Foreskin keratinocyte (primary cell): ENCODE measurements at places on chromosomes 7 and 10. TPM values are rescaled to one million over a fixed set of nuclear protein-coding genes. Genes with fewer than 3 reads are reported as not detected.

- DNase-seq, result peak; percentile 19
Measured at GRCh38 chr10:77801474-77802161, 124.9 kb downstream of the DLG5 start.

DNA sequence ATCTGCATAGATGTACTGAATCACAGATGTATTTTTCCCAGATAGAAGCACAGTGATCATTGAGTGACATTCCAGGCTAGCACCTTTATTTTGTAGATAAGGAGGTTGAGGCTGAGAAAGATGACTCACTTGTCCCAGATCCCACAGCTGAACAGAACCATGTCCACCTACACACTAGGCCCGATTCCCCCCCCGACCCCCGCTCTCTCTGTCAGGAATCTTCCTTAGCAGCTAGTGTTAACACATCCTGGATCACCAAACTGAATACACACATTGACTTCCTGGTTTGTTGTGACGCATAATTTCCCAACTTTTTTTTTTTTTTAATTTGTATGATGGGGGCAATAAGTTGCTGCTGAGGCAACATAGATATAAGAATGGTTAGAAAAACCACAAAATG lies 5.2 kb downstream of the SFMBT2 start:
- DNase-seq, result no peak

DNA sequence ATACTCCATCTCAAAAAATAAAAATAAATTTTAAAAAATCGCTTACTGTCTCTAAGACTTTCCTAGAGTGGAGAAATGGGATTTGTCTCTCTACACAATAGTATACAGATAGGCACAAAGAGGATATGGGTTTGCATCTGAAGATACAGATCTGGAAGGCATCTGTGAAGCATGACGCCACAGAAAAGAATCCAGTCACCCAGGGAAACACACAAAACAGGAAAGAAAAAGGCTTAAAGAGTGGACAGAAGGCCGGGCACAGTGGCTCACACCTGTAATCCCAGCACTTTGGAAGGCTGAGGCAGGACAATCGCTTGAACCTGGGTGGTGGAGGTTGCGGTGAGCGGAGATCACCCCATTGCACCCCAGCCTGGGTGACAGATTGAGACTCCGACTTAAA lies 61.3 kb downstream of the SKIDA1 start:
- DNase-seq, result no peak

- DNase-seq, result no peak
Measured at GRCh38 chr7:45890902-45891461, 2.7 kb downstream of the IGFBP1 start.

GRCh38 chr7:4700577-4701235 lies 18.6 kb downstream of the FOXK1 start:
- no peak for DNase-seq

DNA sequence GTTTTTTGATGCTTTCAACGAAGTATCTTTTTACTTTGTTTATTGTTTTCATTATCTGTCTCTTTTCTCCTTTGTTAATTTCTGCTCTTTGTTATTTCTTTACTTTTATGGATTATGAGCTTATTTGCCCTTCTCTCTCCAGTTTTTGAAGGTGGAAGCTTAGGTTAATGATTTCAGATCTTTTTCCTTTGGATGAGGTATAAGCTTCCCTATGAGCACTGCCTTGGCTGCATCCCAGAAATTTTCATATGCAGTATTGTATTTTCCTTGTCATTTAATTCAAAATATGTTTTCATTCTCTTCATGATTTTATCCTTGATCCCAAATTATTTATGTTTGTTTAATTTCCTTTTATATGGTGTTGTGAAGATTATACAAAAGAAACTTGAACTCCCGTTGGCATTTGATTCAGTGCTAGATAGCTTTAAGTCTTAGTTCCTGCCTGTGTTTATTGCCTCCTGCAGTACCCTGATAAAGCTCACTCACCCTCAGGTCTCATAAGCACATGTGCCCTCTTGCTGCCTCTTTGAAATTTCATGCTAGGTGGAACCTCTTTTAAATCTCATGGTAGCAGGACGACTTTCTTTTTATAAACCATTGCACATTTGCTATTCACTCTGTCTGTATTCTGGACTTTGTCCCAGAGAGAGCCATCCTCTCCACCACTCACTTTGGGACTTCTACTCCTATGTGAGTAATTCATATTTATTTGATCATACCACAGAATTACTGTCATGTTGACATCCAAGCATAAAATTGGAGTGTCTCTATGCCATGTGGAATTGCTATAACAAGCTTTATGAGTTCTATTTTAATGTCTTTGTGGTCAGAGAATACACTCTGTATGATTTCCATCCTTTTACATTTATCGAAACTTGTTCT lies 23.0 kb upstream of the CEP41 start:
- DNase-seq, result no peak

DNA sequence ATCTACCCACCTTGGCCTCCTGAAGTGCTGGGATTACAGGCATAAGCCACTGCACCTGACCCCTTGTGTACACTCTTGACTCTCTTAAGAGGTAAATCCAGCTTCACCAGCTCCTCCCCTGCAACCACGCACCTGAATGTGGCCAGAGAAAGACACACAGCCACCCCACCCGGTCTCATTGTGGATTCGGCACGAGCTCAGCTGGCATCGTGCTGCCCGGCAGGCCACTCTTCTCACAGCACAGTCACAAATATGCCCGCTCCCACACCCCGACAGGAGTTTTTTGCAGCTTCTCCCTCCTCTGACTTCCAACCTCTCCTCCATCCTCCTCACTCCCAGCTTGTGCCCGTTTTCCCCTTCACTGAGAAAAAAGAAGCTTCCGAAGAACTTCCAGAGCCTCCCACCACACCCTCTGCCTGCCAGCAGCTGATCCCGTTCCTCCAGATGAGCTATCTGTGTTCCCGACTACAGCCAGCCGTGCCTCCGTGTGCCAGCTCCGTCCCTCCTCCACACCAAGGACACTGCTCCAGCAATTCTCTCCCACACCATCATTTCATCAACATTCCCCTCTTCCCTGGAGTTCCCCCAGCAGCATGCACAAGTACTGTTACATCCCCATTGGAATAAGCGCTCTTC lies 8.0 kb upstream of the SMARCD3 start:
- no peak for DNase-seq

The WDR86 gene
- not detected in 2 replicates for polyA plus RNA-seq

The GPRIN2 gene
- polyA plus RNA-seq, result 0.47 and 0.84 TPM in 2 replicates
